ENCODE measurements at places on chromosomes 12 and 14.

DNA sequence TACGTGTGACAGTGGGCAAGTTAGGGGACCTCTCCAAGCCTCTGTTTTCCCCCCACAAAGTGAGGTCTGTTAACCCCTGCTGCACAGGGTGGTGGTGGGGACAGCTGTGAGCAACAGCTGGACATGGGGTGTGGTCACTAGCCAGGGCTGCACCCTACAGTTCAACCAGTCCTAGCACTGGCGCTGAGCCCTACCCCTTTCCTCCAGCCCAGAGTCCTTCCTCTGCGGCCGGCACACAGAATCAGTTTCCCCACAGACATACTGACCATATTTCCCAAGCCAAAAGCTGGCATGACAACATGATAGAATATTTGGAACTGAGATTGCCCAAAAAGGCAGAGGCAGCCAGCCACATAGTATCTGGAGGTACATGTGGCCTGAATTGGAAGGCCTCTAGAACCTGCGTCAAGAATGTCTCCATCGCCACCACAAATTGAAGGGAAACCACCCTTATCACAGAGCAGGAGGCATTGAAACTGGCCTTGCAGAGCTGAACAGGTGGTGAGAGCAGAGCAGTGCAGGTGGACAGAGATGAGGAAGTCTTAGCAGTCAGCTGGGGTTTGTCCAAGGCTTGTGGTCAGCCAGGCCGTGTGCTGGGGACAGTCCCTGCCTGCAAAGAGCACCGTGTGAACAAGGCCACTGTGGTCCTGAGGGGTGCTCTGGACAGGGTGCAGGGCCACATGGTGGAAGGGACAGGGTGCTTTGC is 21.2 kb downstream of the DEGS2 start:
- DNase-seq = no peak

- DNase-seq = no peak
Measured at GRCh38 chr12:32423559-32423958, 24.2 kb downstream of the FGD4 start.

- no peak for DNase-seq
Measured at GRCh38 chr12:42575717-42576116, 13.8 kb downstream of the PRICKLE1 start.

DNA sequence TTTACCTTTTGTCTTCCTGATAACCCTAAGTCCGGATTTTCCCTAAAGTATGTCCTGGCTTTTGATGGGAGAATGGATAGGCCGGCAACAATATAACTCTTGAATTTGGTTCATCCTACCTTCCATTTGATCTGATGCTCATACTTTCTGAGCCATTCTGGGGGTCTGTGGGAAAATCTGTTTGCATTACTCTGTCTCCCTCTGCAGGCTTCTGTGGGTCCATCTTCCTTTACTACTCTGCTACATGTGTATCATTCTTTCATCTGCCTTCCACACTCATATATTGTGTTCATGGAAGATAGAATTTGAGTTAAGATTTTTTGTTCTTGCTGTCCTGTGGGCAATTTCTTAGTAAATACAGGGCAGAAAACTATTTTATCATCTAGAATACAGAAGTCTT is 101.5 kb downstream of the NAV3 start:
- DNase-seq = no peak

DNA sequence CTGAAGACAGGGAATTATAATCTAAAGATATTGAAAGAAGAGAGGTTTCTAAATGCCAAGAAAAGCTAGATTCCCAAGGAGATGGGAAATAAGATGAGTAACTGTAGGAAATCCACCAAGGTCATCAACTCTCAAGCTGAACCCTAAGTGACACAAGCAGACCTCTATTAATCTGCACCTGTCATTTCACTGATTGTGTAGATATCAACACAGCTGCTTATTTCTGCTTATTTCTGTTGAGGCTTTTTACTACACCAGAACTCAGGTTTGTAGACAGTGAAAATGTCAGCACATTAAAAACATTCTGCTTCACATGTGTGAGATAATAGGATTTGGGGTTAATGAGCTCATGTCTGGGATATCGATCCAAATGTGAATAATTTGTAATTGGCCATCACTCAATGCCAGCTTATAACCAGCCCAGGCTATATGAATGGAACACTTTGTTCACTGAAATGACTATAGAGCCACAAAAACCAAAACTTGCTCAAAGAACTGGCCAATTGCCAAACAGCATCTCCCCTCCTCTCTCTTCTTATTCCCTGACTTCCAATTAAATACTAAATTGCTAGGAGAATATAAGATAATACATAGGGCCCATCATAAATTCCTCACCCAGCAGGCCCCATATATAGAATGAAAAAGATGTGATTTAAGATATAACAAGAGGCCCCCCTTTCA is 188.7 kb upstream of the ARID2 start:
- no peak for DNase-seq

DNA sequence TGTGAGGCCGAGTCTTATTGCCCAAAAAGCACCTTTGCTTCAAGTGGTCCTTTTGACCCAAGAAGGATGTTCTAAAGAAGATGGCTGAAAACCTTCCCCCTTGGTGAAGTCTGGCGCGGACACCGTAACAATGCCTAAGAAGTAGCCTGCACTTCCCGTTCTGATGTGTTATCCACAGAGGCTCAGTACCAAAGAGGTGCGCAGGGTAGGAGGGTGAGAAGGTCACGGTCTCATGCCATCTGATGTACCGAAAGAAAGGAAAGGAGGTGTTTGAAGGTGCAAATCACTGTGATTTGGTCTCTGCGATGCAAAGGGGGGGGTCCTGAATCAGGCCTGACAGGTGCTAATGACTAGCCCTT is 9.9 kb downstream of the PEBP1 start:
- DNase-seq = no peak

DNA sequence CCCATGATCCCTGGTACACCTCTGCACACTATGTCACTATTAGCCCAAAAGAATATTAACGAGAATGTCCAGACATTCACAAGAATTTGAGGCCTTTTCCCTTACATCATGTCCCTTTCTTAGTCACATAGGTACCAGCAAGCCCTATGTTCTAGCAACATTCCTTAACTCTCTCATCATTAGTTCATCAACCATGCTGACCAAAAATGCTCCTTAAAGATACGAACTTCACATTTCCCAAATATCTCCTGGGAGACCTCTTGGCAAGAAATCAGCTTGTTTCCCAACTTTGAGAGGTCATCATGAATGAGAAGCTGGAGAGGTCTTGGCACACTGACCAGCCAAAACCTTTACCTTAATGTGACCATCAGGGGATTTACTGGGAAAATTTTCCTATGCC is 4.6 kb downstream of the SALL2 start:
- DNase-seq = no peak

DNA sequence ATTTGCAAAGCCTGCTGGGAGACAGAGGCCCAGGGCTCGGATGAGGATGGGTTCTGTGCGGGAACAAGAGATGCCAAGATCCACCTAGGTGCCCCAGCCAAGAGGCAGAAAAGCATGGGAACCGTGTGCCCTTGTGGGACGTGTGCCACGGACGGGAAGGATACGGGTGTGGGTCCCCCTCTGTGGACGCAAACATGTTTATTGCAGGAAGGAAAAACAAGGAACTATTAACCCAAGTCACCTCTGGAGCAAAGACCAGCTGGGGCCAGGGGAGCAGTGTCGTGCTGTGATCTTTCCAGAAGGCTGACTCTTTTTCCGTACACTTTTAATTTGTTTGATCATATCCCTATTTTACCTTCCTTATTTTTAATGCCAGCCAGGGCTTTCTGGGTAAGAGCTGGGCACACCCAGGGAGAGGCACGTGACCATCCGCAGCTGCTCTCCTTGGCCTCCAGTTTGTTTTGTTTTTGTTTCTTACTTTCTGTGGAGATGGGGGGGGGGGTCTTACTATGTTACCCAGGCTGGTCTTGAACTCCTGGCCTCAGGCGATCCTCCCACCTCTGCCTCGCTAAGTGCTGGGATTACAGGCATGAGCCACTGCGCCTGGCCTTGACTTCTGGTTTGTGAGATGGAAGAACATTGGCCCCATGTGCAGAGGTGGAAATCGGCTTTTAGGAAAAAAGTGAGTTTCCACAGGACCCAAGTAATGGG is 20.7 kb downstream of the SCARB1 start:
- no peak for DNase-seq

GRCh38 chr12:27964123-27964522 is 8.4 kb downstream of the PTHLH start:
- no peak for DNase-seq

GRCh38 chr14:96104469-96105057 is 65.4 kb downstream of the C14orf132 start:
- no peak for DNase-seq

- DNase-seq = no peak
Measured at GRCh38 chr12:21065845-21066244, 65.1 kb upstream of the SLCO1B1 start.

DNA sequence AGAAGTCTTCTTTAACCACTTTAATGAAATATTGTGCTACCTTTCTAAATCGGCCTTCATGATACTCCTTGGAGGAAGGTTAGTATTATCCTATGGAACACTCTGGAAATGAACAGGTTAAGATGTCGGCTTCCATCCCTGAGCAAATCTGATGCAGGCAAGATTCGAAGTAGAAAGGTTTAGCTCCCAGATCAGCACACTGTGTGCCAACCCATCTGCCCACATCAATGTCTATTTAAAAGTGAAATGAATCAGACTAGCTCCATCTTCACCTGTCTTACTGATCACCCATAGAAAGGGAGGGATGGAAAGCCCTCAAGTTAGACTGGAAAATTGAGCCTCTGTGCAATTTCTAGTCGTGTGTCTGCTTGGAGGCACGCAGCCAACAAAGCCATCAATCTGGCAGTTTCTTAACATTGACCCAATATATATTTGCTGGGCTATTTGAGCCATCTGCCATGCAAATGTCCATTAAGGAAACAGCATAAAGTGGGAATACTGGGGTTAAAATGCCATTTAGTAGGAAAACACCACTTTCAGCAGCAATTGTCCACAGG is 506.1 kb downstream of the RMST start:
- DNase-seq = no peak

DNA sequence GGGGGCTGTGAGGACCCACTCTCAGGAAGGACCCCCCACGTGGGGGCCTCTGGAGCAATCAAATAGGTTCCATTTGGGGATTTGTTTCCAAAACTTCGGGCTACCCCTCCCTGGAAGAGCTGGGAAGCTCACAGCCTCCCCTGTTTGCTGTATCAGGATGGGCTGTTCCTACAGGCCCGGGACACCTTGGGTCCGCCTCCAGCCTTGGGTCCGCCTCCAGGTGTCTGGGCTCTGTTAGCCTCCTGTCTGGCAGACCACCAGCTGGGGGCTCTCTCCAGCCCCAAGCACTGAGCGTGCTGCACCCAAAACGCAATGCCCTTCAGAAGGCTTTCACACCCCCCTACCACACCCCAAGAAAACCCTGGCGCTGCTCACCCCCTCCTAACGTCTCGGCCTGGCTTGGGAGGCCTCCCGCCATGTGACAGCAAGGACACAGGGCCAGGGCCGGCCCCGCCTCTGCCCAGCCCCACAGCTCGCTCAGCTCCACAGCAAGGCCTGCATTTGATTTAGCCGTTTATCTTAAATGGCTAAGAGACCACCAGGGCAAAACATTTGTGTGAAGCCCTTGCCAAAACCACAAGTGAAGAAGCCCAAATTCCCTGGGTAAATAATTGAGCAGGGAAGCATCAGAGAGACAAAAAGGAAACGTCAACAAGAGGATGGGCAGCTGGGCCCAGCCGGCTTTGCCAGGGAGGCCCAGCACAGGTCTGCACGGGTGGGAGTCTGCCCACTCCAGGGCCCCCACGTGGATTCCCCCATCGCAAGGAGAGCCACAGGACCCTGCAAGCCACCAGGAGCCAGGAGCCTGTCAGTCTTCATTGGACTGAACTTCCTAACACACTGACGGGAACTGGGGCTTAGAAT is 39.9 kb downstream of the BCL11B start:
- no peak for DNase-seq

GRCh38 chr12:23911574-23911973 is 37.9 kb downstream of the SOX5 start:
- DNase-seq = no peak

DNA sequence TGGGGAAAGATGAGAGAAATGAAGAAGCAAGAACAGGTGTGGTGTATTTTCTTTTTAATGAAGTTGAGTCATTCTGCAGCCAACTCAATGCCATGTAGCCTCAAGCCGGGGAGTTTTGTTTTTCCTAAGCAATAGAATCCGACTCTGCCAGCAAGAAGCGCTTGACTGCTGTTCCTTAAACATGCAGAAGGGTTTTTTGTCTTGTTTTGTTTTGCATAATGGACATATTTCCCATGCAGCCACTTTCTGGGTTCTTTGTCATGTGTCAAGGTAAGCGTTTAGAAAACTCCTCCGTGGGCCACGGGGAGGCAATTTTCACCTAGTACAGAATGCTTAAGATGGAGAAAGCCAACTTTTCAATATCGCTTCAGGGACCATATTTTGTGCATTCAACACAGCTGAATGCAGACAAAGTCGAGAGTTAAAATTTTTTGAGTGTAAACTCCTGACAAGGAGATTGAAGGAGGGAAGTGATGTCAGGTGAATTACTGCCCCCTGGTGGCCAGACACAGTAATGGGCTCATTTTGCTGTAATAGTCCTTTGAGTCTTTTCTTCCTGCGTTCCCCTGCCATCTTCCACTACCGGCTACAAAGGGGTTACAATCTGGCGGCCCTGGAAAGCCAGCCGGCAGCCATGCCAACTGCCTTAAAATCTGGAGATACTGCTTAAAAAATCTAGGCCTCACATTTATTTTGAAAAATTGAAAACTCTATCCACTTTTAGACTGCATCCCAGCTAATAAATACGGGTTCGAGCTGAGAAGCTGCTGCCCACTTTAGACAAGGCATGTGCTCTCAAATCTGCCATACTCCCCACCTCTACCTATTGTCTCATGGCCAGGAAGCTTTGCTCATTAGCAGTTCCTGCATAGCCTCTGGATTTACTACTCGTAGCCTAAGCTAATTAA is 3.2 kb upstream of the FICD start:
- peak; percentile 78 for DNase-seq

GRCh38 chr14:65101631-65102440 is 481 bp downstream of the MAX start:
- peak; percentile 72 for DNase-seq

DNA sequence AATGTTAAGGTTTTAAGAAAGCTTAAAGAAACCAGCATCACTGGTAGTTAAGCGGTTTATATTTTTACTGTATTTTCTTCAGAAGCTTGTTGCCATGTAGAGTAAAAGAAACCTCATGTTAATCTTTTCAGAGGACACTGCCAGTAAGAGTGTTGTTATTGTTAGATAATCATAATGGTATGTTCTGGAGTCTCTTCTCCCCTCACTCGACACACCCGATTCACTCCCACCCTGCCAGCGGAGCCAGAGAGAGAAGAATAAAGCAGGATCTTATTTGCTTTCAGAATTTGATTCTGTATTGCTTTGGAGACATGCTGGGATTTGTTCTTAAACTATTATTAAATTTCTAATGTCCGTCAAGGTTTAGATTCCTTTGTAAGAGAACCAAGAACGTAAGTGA is 113.7 kb downstream of the SAMD4A start:
- no peak for DNase-seq

DNA sequence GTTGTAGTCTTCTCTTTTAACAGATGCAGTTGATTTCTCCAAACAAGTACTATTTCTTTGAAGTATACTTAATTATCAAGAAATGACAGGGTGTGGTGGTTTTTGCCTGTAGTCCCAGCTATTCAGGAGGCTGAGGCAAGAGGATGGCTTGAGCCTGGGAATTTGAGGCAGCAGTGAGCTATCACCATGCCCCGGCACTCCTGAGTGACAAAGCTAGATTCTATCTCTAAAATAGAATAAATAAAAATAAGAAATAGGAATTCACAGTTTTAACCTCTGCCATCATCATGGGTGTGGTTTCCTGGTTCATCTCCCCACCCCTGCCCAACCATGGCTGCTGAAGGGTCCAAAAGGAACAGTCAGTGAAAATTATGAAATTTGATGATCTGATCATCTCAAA is 290.2 kb upstream of the FLRT2 start:
- DNase-seq = no peak

Measured in left forelimb (tissue), 1 donor.